BJ (cell line): ENCODE measurements at places on chromosomes 7 and 10.

GRCh38 chr7:1703441-1703840 is 33.4 kb downstream of the ELFN1 start:
- DNase-seq: no peak

GRCh38 chr10:78764436-78764835 is 304.3 kb upstream of the ZMIZ1 start:
- no peak for DNase-seq

DNA sequence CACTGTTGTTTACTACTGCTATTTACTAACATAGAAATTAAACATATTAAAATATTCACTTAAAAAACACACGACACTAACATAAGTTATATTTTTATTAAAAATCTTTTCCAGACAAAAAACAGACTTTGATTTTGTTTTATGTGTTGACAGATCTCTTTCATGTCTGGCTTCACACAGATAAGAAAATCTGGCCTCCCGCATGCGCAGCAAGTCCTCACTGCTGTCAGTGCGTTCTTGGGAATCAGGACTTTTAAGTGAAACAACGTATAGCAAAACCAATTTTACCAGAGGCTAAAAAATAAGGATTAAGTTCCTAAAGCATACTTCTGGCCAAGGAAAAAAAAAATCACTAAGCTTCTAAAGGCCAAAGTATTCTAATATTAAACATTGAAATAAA is 1.2 kb upstream of the IDI1 start:
- no peak for DNase-seq

GRCh38 chr7:74059037-74059436 is 24.6 kb upstream of the LIMK1 start:
- DNase-seq: no peak

GRCh38 chr7:39969431-39969830 is 19.4 kb downstream of the CDK13 start:
- no peak for DNase-seq

- DNase-seq: no peak
Observed at GRCh38 chr7:16491148-16491547, 25.6 kb upstream of the SOSTDC1 start.

DNA sequence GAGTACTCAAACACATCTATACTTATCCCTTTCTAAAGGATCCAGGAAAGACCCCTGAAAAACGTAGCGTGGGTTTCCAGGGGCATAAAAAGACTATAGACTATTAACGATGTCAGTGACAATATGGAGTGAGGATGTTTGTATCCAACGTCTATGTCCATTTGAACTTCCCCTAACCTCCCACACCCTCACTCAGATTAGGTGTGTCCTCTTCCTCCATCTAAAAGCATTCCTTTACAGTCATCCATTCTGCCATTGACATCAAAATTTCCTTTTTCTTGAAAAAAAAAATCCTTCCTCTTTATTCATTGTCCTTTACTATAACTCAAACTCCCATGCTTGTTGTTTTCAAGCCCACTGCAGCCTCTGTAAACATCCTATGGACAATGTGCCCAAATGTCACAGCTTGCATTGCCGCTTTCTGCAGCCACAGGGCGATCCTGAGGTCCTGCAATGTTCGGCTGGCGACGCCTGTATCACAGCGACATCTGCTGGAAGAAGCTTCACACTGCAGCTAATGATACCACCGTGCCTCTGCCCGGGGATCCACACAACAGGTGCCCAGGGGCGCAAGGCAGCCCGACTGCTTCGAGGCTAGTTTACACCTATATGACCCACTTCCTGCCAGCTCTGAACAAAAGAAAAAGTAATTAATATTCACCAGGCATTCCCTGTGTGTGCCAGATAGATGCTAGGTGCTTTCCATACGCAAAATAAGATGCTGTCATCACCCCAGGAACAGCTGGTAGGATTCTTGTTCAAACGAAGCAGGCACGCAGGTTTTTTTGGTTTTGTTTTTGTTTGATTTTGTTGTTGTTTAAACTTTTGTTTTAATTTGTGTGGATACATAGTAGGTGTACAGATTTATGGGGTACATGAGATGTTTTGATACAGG is 267.9 kb upstream of the GHITM start:
- no peak for DNase-seq

DNA sequence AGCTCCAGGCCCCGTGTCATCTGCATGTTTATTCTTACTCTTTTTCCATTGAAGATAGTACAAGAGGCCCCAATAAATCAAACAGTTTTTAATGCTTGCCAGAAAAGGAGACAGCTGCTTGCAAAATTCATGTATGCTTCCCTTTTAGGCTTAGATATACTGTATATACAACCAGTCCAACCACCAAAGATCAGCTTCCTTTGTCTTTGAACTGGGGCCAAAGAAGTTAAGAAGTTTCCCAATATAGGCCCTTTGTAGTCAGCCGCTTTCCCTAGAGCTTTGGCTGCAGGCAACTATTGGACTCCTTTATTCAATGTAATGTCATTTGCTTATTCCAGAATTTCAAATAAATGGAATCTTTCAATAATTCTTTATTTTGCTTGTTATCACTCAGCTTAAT is 1395.0 kb downstream of the GATA3 start:
- no peak for DNase-seq

- no peak for DNase-seq
Observed at GRCh38 chr7:156127166-156128134, 315.2 kb upstream of the SHH start.

DNA sequence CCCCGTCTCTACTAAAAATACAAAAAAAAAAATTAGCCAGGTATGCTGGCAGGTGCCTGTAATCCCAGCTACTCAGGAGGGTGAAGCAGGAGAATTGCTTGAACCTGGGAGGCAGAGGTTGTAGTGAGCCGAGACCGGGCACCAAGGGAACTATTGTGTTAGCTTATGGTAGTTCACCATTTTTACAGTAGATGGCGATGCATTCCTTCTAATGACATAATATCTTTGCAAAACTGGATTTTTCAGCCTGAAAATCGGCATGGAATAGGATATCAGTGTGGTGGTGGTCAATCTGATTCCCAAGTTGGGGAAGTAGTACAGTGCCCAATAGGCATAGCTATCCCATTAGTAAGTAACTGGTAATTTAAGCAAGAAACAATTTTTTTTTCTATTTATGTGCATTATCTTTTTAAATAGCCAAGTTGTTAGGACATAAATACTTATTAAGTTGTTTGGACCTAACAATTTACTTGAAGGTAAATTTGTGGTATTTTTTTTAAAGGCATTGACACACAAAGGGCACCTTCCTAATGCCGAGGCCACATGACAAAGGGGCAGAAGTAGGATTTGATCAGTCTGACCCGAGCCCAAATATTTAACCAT is 17.6 kb upstream of the IMPDH1 start:
- DNase-seq: no peak

DNA sequence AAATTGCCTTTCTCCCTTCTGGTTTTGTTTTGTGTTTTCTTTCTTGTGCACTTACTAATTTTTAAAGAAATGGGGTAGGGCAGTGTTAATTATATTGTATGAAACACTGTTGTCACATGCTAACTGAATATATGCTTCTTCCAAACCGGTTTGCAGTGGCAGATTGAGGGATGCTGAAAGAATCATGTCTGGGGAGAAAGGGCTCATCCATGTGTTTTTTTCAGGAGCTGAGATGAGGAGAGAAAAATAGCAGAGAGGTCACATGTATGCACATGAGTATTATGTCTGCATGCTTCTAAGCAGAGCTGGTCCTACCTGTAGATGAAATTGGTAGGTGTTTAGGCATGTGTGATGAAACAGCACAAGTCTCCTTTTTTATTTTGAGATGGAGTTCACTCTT is 17.0 kb downstream of the SORCS3 start:
- DNase-seq: no peak

DNA sequence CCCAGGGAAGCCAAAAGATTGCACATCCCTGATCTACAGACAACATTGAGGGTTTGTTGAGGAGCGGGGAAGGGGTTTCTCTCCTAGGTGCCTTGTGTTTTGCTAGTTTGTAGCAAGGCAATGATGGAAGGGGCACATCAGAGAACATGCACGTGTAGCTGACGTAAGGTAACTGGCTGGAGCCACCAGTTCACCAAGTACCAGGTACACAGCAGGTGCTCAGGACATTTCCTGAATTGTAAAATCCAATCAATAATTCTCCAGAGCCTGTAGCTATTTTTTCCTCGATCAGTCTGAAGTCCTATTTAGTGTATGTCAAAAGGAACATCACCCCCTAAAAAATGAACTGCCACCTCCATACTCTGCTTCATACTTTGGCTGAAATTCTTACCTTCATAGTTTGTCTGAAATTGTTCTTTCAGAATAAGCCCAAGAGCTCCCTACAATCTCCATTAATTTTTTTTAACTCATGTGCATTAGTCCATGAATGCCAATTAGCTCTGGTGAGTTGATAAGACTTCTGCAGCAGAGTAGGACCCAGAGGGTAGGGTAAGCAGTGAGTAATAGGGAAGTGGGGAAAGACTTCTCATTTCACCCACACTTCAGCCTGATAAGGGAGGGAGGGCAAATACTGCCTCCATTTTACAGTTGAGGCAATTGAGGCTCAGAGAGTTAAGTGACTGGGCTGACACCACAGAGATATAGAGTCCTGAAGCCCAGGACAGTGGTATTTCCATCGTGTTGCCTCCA is 36.0 kb upstream of the SLC26A3 start:
- DNase-seq: no peak

GRCh38 chr7:141231018-141231792 is 157.3 kb downstream of the TMEM178B start:
- no peak for DNase-seq

GRCh38 chr10:122974023-122974422 is 6.2 kb upstream of the PSTK start:
- no peak for DNase-seq

- DNase-seq: no peak
Observed at GRCh38 chr7:40704172-40704571, 569.4 kb downstream of the SUGCT start.

GRCh38 chr10:117942226-117942625 is 104.5 kb downstream of the RAB11FIP2 start:
- DNase-seq: no peak

- DNase-seq: no peak
Observed at GRCh38 chr10:117311261-117311660, 64.0 kb downstream of the PDZD8 start.

DNA sequence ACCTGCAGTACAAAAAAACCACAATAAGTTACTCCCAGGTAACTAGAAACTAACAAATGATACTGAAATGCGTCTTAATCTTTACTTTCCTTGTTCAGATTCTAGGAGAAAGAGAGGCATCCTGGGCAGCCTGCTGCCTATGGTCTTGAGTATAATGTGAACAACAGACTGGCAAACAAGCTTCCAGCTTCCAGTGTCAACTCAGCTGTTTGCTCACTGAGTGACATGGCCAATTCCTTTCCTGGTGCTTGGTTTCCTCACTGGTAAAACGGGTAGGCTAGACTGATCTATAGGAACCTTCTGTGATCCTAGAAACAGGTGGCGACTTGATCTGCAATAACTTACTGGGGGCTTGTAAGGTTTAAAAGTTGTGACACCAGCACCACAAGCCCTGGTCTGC is 10.1 kb downstream of the POLR3A start:
- no peak for DNase-seq

GRCh38 chr10:111119637-111120036 is 42.8 kb downstream of the ADRA2A start:
- DNase-seq: no peak

GRCh38 chr7:158005531-158005930 is 582.1 kb downstream of the PTPRN2 start:
- no peak for DNase-seq

- DNase-seq: no peak
Observed at GRCh38 chr7:101140339-101140699, 13.4 kb downstream of the SERPINE1 start.

DNA sequence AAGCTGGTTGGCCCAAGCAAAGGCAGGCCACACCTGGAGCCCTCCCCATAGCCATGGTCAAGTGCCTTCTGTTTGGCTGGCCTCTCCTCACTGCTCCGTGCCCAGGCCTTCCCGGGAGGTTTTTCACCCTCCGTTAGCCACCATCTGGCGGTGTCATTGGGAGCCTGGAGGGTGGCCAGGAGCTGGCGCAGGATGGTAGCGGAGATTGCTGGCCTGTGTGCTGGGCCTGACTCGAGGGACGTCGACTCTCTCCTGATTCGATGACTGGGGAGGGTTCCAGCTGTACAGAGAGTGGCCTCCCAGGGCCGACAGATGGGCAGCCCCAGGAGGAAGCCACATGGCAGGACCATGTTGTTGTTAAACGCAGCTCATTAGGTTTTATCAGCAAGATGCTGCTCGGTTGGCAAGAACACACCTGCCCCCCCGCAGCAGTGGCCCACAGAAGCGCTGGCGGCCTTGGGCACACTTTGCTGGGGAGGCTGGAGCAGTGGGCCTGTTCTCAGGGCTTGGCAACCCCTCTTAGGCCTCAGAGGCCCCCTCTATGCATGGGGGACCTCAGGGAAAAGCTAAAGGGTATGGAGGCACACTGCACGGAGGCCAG is 64.0 kb upstream of the CACUL1 start:
- DNase-seq: no peak

- no peak for DNase-seq
Observed at GRCh38 chr10:71638822-71639719, 80.5 kb downstream of the C10orf105 start.

GRCh38 chr10:8183241-8183704 is 128.8 kb downstream of the GATA3 start:
- DNase-seq: no peak

DNA sequence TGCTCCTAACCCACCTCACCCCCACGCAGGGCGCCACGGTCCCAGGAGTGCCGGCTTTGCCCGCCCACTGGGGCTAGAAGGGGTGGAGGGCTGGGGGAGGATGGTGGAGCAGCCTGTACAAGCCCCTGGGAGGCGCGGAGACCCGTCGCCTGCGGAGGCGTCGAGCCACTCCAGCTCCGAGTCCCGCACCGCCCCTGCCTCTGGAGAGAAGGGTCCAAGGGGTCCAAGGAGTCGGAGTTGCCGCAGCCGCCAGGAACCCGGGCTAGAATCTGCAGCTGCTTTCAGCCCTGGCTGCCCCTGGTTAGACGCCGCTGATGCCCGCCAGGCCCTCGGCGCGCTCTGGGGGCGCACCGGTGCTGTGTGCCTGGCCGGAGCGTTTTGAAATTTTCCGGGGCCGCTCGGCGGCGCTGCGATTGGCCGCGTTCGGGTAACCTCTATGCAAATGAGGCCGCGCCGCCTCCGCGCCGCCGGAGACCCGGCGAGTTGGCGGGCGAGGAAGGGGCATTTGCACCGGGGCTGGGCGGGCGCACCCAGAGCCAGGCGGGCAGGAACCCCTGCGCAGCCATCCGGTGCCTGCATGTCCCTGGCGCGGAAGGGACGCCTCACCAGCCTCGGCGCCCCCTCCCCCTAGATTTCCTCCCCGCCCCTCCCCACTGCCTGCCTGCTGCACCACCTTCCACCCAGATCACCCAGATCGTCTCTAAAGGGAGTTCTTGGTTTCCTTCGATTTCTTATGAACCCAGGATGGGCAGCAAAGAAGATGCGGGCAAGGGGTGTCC is at the start of gene HMX2:
Gene HMX2 (plus strand): TSS at position 502 of the 779 bp plus-strand sequence. CDS start 243 bp downstream, at position 745.
- no peak for DNase-seq

GRCh38 chr7:80218723-80219122 is 84.1 kb downstream of the GNAI1 start:
- no peak for DNase-seq

GRCh38 chr7:106808967-106809635 is 56.0 kb upstream of the PIK3CG start:
- DNase-seq: no peak
